ENCODE measurements at places on chromosomes 3 and 15.

GRCh38 chr3:55959471-55960080 is 472.5 kb upstream of the WNT5A start:
- DNase-seq, result no peak

DNA sequence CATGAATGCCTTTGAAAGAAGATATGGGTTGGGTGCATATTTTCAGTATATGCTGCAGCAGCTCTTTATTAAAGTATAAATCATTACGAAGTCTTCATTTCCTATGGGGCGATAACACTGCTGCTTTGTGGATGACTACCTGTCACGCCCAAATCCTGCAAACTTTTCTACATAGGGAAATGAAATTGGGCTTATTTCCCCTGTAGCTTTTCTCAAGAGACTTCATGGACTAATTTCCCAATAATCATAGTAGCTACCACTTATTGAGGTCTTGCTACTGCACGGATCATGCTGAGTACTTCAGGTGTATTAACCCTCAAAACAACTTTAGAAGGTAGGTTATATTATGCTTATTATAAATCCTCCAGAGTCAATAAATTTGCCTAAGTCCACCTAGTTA is 8.0 kb downstream of the TGFBR2 start:
- DNase-seq, result no peak

DNA sequence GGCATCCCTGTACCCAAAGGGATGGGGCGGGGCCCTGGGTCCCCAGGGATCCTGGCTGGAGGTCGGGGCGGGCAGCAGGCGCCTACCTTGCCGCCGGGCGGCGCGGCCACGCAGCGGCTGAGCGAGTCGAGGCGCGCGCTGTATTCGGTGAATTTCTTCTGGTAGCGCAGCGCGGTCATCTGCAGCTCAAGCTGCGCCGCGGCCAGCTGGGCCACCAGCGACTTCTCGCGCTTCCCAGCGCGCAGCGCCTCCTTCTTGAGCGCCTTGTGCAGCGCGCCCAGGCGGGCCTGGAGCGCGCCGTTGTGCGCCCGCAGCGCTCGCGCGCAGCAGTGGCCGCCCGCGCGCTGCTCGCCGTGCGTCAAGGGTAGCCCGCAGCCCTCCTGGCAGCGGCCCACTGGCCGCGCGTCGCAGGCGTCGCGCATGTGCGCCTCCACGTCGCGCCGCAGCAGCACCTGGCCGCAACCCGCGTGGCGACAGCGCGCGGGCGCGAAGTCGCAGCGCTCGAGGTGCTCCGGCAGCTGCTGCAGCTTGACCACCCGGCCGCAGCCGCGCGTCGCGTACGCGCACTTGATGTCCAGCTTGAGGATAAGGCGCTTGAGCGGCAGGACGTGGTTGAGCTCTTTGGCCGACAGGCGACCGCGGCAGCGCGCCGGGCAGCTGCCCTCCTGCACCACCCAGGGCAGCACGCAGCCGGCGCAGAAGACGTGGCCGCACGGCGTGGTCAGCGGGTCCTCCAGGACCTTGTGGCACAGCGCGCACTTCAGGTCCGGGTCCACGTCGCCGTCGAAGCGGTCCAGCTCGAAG is 522 bp downstream of the PDZRN3 start:
- peak; percentile 15 for DNase-seq

- DNase-seq, result no peak
Observed at GRCh38 chr3:141486496-141486745, 406 bp upstream of the RASA2 start.

DNA sequence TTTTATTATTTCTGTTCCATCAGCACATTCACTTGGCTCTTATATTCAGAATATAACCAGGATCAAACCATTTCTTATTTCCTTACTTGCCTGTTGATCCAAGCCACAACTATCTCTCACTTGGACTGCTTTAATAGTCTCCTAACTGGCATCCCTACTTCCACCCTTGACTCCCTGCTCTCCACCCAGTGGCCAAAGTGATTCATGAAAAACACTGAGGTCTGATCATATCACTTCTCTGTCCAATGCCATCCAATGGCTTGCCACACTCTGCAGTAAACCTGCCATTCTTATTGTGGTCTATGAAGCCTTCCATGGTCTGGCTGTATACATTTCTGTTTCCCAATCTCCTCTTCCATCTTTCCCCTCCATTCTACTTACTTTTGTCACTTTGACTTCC is 576.1 kb downstream of the PDCD6IP start:
- DNase-seq, result no peak

- no peak for DNase-seq
Observed at GRCh38 chr3:4341336-4341675, 38.1 kb downstream of the SETMAR start.

- no peak for DNase-seq
Observed at GRCh38 chr3:4939276-4939675, 40.0 kb upstream of the BHLHE40 start.

DNA sequence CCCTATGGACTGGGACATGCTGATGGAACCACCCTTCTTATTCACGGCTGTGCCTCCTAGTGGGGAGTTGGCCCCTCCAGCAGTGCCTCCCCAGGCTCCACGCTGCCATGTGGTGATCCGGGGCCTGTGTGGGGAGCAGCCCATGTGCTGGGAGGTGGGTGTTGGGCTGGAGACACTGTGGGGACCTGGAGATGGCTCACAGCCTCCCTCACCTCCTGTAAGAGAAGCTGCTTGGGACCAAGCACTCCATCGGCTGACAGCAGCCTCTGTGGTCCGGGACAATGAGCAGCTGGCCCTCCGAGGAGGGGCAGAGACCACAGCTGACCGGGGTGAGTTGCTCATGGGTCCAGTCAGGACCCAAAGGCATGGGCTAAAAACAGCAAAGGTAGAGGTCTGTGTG is 9.1 kb downstream of the ALG3 start:
- DNase-seq, result no peak

GRCh38 chr15:39344662-39345141 is 236.2 kb upstream of the THBS1 start:
- no peak for DNase-seq

DNA sequence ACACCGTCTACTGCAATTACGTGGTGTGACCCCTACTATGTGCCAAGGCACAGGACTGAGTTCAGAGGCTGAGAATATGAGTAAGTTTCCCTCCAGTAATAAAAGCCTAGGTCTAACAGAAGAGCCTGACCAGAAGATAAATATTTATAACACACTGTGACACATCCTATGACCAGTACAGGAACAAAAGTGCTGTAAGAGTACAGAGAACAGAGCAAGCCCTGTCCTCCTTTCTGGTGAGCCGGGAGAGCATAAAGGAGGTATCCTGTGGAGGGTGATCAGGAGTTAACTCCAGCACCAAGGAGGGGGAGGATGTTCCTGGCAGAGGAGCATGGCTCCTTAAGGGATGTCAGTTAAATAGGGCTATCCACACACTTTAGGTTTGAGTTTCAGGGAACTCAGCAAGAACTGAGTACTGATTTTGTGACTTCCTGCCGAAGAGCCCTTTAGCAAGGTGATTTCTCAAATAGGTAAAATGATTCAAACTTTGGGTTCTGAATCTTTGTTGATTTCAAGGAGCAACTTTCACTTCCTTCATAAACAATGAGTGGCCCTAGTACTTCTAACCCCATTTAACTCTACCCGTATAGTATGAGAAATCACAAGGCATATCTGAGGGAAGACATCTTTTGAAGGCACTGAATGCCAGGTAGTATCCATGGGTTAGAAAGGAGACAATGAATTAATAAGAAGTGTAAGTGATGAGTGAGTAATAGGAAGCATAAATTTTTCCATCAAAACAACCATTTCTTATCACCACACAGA is 198.0 kb downstream of the THRB start:
- DNase-seq, result no peak

- DNase-seq, result no peak
Observed at GRCh38 chr3:65251375-65251774, 563.6 kb upstream of the ADAMTS9 start.

- peak; percentile 20 for DNase-seq
Observed at GRCh38 chr15:50907601-50908208, 778 bp upstream of the AP4E1 start.

GRCh38 chr15:60091157-60091556 is 87.0 kb downstream of the FOXB1 start:
- DNase-seq, result no peak

GRCh38 chr3:108404368-108404767 is 106.0 kb downstream of the MYH15 start:
- no peak for DNase-seq

- peak; percentile 33 for DNase-seq
Observed at GRCh38 chr3:124429129-124429815, 301.0 kb upstream of the UMPS start.

Data from NCI-H526 treated with DMSO at 0.1 percent for 48 hours (cell line).